ENCODE measurements at places on chromosomes 12 and 14.
A peak's percentile ranks its signal among the peaks of the same experiment; 100 is the strongest.

DNA sequence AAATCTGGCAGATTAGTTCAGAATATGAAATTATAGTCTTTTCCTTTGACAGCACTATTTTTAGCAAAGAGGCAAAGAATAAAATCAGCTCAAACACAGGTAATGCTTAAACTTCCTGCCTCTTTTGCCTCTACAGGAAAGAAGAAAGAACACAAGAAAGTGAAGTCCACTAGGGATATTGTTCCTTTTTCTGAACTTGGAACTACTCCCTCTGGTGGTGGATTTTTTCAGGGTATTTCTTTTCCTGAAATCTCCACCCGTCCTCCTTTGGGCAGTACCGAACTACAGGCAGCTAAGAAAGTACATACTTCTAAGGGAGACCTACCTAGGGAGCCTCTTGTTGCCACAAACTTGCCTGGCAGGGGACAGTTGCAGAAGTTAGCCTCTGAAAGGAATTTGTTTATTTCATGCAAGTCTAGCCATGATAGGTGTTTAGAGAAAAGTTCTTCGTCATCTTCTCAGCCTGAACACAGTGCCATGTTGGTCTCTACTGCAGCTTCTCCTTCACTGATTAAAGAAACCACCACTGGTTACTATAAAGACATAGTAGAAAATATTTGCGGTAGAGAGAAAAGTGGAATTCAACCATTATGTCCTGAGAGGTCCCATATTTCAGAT is 17.4 kb downstream of the TMPO start:
- no peak for DNase-seq

DNA sequence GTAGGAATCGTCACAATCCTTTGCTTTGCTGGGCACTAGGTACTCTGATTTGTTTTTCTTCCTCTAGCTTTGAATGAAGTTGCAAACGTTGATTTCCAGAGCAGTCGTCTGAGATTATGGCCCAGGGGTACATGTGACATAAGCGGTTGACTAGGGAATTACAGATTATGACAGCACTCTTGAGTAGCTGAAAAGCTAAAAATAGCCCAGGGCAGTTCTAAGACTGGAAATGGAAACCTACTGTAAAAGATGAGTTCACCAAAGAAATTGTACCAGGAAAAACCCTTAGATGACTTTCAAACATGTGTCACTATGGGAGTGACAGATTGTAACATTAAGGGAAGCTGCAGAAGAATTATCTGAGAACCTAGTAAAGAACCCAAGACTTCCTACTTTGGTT is 108.5 kb downstream of the ANO6 start:
- no peak for DNase-seq

DNA sequence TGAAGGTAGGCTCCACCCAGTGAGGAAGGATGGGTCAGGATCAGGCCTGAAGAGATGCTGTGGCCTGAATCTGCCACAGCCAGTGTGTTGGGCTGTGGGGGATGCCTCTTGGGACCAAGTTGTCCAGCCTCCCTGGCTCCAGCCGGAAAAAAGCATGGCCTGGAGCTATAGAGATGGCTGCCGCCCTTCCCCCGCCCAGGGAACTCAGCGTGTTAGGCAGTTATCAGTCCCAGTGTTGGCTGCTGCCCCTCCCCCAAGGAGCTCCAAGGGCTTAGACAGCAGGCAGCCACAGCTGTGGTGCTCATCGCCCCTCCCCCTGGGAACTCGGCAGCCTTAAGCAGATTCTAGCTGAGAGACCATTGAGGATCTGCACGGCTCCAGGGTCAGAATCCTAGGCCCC is 158.0 kb downstream of the CAPZA3 start:
- DNase-seq = no peak

- no peak for DNase-seq
Observed at GRCh38 chr12:70305794-70306193, 60.3 kb upstream of the KCNMB4 start.

GRCh38 chr12:58916921-58917511 is 3.3 kb downstream of the LRIG3 start:
- DNase-seq = no peak

GRCh38 chr12:132904718-132905328 is 17.4 kb upstream of the CHFR start:
- peak; percentile 82 for DNase-seq

DNA sequence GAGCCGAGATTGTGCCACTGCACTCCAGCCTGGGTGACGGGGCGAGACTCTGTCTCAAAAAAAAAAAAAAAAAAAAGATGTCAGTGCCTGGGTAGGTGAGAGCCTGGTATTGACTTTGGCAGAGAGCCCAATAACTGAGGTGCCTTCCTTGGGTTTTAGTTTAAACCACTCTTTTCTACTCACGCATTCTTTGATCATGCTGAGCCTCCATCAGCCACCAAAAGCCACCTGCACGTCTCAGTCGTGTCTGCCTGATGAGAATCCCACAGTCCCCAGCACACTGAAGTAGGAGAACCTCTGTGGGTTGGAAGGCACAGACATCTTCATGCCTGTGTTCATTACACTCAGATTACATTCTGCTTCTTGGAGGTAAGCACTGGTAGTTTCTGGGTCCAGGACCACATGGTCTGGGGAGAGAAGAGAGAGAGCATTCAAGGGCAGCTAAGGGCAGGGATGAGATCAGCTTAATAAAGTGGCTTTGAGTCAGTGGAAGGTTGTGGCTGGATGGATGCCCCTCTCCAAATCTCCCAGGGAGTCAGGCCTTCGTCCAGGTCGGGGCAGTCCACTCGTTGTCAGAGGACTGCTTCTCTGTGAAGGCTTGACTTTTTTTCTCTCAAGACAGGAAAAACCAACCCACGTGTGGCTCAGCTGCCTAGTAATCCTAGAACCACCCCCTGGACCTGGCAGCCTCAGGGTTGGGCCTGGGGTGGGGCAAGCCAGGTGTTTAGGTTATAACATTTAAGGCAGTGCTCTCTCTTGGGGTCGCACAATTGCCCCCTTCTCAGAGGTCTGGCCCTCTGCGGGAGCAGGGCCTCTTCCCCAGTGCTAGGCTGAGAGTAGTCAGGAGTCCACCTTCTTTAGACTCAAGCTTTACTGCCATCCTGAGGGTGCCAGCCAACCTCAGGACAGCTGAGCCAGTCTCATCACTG is 32.6 kb upstream of the MAX start:
- DNase-seq = no peak

DNA sequence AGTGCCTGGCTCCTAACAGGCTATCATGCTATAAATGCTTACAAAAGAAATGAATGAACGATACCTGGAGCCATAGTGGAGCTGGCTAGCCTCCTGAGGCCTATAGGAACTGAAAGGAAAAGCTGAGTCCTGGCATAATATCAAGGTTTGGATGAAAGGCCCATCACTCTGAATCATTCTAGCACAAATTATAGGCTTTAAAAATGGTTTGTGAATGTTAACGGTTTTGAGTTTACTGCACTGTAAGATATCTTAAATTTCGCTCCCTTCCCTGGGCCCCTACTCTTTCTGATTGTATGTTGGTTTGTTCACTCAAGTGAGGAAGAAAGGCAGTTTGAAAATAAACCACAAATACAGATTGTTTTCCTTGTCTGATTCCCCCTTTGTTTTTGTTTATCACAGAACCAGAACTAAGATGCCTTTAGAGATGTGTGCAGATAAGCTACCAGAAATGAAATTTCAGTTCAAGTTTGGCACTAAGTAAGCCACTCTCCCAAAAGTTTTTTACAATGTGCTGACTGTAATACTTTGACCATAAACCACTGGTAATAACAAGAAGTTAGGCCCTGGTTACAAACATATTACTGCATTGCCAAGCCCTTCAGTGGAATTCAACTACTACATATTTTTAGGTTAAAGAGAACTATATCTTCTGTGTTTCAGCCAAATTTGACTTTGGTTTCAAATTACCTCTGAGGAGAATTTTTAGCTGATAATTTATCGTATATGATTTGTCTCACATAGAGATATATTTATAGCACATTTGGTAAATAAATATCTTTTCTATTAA is 89.5 kb downstream of the ALX1 start:
- no peak for DNase-seq

DNA sequence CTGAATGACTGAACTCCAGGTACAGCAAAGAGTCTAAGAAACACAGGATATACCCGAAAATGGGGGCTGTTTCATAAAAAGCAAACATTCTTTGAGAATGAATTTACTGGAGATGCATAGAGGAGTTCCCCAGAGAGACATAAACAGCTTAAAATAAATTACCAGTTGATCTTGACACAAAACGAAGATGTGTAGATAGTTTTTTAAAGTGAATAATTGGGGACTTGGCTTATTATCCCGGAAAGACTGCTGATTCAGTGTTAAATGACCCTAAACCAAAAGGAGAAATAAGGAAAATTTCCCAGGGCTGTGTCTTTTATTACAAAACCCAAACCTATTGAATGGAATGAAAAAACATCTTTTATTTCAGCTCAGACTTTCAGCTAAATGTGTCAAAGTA is 1052.8 kb upstream of the TMEM132C start:
- DNase-seq = no peak

DNA sequence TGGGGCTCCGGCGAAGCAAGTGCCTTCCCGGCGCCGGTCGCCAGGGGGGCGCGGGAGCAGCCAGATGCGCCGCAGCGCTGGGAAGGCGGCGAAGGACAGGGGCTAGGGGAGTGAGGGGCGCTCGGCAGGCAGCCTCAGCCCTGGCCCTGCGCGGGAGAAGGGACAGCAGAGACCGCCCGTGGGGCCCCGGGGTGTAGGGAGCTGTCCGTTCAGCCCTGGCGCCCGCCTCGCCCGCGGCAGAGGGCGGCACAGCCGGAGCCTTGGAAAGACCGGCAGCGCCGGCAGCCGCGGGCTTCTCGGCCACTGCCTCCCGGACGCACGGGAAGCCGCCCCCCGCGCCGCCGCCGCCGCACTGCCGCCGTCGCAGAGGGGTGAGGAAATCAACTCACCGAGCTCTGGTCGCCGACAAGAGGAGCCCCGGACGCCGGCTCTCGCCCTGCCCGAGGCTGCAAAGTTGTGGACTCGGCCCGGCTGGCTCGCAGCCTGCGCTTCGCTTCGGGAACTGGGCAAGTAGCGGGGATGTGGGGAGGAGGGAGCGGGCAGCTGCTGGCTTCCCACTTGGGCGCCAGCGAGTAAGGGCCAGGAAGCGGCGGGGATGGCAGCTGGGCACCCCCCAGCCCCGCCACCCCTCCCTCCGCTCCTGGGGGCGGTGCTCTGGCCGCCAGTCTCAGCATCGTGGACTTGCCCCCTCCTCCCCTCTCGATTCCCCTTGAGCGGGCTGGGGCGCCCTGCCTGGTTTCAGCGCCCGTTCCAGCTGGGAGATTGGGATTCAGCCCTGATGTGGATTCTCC is at the start of gene ZDHHC22:
TSS of gene ZDHHC22 (minus strand) at position 578 of the 791 bp plus-strand sequence. CDS start 2,053 bp downstream, outside the sequence.
- DNase-seq = no peak

GRCh38 chr14:59303216-59303615 is 114.7 kb downstream of the DAAM1 start:
- no peak for DNase-seq

Measured in stimulated activated CD8-positive, alpha-beta memory T cell treated with anti-CD3 and anti-CD28 coated beads, Interleukin-12 subunit alpha, Interleukin-12 subunit beta, amount 100 ng/mL, for 4 hours (primary cell).